ENCODE measurements at places on chromosomes 6 and 20.
A peak's percentile ranks its signal among the peaks of the same experiment; 100 is the strongest.

DNA sequence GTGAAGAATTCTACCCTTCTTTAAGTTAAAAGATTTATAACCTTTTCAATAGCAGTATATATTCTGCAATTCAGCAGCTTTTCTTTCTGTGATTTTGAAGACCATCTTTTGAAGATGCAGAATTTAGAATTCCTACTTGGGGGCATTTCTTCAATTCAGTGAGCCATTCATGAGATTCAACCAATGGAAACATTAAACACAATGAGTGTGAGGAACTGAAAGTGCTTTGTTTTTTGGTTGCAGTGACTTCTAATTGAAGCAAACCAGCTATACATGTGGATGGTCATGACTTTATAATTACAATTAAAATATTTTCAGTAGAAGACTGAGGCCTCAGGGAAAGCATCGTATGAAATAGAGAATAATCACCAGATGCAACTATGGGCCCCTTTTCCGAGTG, 108.3 kb downstream of the CARMIL1 start:
- DNase-seq, result no peak

- no peak for DNase-seq
Observed at GRCh38 chr20:10114598-10114997, 79.8 kb downstream of the ANKEF1 start.

DNA sequence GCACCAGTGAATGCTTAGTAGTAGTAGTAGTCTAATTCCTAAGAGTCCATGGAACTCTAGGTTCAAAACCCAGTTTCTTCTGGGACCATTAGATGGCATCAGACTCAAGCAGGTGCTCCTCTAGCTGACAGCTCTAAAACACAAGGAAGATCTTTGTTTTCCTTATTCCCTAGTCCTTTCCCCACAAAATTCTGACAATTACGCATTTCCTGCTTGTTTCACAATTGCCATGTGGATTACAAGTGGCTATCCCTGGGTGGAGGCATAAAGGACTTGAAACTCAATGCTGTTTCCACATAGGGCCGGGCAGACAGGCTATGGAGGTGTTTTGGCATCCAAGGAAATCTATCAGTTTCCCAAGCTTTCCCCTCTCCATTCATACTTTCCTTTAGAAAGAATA, 9.2 kb upstream of the HLA-DOB start:
- peak; percentile 31 for DNase-seq

DNA sequence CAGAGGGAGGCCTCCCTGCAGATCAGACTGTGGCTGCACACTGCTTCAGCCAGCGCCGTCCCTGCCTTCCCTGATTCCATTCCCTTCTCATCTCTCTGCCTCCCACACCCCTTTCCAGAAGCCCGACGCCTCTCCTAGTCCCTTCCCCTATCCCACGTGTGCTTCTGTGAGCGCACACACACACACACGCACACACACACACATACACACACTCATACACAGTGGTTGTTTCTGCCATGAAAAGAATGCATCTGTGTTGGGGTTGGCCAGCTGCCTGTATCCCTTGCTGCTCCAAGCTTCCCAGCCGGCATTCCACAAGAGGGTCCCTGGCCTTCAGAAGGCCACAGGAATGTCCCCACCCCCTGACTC, 51.7 kb downstream of the MOCS1 start:
- no peak for DNase-seq

DNA sequence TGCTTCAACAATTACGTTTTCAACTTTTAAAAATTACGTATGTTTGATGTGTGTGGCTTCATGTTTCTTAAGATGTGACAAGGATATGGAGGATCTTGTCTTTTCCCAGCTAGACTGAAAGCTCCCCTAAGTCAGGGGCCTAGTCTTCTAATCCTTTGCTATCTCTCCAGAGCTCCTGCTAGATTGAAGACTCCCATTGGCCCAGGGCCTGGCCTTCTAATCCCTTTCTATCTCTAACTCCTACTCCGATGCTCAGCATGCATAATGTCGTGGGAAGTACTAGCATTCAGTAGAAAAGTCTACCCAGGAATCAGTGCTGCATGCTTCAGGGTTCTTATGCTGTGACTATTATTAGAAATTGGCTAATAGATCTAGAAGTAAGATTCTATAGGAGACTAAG, 144.8 kb upstream of the SUPT3H start:
- no peak for DNase-seq

GRCh38 chr6:155645325-155645724, 189.7 kb upstream of the NOX3 start:
- DNase-seq, result no peak

GRCh38 chr6:26592649-26593048, 4.1 kb upstream of the ABT1 start:
- DNase-seq, result no peak

DNA sequence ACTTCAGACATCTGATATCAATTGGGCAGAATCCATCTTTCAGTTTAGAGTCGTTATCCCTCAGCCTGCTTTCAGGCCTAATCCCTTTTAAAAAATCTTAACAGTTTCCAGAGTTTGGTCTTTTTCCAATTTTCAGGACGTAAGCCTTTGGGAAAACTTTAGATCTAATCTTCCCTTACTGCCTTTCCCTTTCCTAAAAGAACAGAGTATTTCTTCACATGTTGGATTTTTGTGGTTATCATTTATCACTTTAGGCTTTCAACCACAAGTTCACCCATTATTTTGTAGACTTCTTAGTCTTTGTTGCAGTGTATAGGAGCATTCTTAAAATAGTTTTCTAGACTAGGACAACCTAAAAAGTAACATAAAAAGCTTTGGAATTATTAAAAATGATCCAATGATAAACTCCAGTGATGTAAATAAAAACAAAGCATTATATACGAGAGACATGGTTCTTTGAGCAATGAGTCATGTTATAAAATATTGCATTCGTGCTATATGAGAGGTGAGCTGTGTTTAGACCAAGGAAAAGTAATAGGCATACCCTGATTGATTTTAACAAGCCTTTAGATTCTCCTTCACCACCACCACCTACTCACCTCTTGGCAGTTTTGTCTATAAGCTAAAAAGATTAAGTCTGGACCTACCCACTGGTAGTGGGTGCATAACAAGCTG, 90.4 kb upstream of the MCHR2 start:
- DNase-seq, result no peak

GRCh38 chr6:33990061-33990541, 155.8 kb downstream of the GRM4 start:
- DNase-seq, result no peak

- DNase-seq, result no peak
Observed at GRCh38 chr20:64003960-64004725, 23.2 kb downstream of the PRPF6 start.

GRCh38 chr6:147438758-147439528, 69.5 kb upstream of the SAMD5 start:
- no peak for DNase-seq

GRCh38 chr6:22367346-22367745, 70.5 kb upstream of the PRL start:
- DNase-seq, result no peak

- DNase-seq, result peak; percentile 8
Observed at GRCh38 chr6:164005004-164005711, 590.6 kb downstream of the QKI start.

GRCh38 chr6:94177429-94177828, 758.1 kb upstream of the EPHA7 start:
- no peak for DNase-seq

- DNase-seq, result peak; percentile 13
Observed at GRCh38 chr20:41046716-41047115, 18.1 kb downstream of the TOP1 start.

DNA sequence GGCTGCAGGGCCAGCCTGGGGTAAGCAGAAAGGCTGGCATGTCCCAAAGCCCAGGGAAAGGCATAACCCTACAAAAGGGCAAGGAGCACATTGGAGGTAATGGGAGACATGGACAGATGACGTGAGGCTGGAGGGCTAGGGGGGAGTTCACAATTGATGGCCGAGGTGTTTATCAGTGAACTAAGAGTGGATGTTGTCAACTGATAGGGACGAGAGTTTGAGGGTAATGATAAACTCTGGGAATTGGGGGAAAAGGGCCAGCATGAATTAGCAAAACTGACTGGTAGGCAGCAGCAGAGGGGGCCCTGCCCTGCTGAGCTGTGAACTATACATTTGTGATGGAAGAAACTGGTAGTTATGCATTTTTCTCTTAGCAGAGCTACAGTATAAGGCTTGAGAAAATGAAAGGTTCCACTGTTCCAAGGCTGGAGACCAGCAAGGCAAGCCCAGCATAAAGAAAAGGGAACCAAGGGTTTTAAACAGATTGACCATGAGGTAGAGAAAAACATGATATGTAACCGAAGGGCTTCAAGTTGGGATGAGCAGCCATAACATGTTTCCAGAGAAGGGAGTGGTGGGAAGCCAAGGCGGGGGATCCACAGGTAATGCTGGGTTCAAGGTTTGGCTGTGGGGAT, 98.1 kb upstream of the MLN start:
- no peak for DNase-seq

- DNase-seq, result no peak
Observed at GRCh38 chr6:26240157-26241032, 124.6 kb upstream of the BTN3A2 start.

DNA sequence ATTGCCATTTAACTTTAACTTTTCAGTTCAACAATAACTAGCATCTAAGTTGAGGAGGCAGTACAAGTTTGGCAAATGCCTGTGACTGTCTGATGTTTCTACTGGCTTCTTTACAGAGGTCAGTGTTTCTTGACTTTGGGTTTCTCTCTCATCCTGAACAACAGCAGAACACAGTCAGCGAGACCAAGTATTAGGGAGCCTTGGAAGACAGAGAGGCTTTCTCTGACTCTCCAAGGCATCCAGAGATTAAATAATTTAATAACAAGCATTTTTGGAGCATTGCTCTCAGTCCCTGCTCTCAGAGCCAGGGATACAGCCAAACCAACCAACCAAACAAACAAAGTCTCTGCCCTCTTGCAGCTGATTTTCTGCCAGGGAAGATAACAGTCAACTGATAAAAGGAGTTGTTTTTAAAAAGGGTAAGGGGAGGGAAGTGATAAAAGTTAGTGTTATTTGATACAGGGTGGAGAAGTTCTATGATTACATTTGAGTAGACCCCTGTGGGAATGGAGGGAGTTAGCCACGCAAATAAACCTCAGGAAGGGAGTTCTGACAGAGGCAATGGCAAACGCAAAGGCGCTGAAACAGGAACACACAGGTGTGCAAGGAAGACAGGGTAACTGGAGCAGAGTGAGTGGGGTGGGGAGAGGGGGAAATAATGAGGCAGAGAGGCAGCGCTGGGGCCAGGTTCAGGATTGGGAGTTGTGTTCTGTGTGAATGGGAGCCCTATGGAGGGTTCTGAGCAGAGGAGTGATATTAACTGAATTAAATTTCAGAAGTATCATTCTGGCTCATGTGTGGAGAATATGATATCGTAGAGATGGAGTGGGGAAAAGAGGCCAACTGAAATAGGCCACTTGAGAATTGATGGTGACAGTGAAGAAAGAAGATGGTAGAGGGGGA, 55.2 kb downstream of the SEL1L2 start:
- DNase-seq, result no peak

GRCh38 chr6:84019141-84019841, 14.3 kb upstream of the MRAP2 start:
- no peak for DNase-seq

DNA sequence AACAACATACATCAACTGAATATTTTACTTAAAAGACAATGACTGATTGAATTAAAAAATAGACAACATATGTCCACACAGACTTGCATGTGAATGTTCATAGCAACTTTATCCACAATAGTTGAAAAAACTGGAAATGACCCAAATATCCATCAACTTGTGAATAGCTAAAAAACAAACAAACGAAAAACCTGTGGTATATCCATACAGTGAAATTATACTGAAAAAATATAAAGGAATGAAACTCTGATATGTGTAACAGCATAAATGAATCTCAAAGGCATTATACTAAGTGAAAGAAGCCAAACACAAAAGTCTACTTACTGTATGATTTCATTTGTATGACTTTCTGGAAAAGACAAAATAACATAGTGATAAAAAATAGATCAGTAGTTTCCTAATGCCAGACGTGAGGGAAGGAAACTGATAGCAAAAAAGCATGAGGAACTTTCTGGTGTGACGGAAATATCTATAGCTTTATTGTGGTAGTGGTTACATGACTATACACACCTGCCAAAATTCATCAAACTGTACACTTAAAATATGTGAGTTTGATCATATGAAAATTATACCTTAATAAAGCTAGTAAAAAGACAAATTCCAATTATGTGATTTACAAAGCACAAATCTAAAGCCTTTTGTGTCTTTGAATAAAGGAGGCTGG, 123.2 kb downstream of the BACH2 start:
- no peak for DNase-seq

DNA sequence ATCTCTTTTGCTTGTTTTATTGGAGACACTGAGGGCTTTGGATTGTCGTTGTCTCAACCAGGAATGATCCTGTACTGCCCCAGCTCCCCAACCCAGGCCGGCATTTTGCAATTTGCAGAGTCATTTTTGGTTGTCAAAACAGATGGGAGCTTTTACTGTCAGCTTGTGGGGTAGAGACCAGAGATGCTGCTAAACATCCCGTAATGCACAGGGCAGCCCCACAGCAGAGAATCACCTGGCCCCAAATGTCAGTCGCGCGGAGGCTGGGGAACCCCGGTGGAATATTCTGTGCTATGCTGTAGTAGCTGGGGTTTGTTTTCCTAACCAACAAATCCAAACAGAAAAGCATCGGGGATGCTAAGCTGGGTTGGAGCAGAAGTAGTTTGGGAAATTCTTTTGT, 99.7 kb downstream of the TSHZ2 start:
- DNase-seq, result no peak

DNA sequence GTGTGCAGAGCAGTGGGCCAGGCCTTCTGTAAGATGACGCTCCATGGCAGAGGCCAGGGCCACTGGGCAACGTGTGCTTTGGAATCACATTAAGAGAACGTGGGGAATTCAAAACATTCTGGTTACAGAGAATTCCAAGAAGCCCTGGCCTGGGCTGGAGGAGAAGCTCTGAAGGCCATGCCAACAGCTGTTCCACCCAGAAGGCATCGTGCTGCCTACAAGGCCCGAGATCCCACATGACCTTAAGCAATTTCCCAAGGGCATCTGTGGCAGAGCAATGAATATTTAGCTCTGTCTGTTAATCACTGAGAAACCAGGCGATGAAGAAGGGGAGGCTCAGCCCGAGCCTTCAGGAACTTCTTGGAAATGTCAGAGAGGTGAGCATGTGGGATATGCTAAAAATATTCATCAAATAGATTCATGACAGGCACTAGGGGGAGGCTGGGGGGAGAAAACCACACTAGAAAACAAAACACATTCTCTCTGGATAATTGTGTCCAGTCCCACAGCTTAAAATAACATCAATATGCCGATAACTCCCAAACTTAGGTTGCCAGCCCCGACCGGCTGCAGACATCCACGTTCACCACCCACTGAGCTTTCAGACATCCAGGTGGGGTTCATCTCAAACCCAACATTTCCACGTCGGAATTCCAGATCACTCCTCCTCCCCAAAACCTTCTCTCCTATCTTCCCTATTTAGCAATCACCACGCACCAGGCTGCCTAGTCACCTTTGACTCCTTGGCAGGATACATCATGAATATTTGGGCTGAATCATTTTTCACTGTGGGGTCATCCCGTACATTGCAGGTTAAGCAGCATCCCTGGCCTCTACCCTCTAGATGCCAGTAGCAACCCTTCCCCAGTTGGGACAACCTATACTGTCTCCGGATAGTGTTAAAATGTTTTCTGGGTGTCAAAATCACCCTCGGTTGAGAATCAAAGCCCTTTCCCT, 6.6 kb downstream of the SULF2 start:
- DNase-seq, result no peak
